HEK293T (cell line): ENCODE measurements at places on chromosomes 5 and 9.

DNA sequence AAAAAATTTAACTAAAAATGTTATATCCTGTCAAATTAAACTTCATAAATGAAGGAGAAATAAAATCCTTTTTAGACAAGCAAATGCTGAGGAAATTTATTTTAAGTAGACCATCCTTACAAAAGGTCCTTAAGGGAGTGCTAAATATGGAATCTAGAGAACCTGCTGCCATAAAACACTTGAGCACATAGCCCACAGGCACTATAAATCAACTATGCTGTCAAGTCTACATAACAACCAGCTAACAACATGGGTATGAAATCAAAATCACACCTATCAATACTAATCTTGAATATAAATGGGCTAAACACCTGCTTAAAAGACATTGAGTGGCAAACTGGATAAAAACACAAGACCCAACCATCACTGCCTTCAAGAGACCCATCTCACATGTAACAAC lies 15.1 kb upstream of the PRSS3 start:
- DNase-seq, result no peak

DNA sequence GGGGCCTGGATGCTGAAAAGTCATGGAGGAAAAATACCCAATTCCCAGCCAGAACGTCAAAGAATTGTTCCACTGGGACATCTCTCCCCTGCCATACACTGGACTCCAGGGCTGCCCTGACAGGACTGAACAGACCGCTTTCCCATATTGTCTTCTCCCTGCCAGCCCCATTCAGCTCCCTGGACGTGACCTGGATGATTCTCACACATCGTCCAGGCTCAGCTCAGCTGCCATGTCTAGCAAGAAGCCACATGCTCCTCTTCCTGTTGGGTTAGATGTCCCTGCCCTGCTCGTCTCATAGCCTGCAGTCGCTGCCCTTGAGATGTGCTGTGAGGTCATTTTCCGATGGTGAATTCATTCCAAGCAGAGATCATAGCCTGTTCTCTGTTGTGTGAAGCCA lies 37.4 kb downstream of the FOXI1 start:
- no peak for DNase-seq

DNA sequence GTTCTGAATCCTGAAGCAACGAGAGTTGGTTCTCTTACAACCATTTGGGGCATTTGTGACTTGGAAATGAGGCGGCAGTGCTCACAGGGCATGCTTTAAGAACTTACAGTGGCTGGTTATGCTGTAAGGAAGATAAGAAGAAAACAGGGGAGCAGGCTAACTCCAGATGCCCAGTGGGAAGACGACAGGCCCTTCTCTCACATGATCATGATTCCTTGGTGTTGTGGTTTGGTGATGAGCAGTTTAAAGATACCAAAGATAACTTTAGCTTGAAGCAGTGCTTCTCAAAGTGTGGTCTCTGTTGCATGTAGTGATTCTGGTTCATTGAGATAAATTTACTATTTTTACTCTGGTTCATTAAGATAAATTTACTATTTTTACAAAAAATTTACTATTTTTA lies 2.6 kb upstream of the HABP4 start:
- no peak for DNase-seq

GRCh38 chr9:113205432-113205831 lies 15.6 kb downstream of the FKBP15 start:
- no peak for DNase-seq

DNA sequence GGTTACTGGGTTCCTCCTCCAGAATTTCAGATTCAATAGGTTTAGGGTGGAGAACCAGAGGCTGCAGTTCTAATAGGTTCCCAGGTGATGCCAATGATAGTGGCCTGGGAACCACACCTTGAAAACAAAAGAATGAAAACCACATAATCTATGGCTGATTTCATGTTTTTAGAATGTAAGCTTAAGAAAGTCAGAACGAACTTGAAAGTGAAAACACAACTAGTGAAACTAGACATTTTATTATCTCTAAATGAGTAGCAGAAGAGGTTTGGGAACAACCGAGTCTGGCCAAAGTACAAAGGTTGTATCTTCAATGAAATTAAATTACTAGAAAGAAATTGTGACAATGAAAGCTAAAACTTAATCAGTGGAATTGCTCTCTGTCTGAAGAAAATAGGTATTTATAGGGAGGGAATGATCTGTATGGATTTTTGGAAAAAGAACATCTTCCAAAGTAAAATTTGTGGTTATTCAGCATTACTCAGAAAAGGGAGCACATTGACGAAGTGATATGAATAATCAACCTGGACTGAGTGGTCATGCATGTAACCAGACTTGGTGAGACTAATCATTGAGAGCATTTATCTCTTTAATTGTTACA lies 24.9 kb upstream of the CEP120 start:
- no peak for DNase-seq

- DNase-seq, result no peak
These were observed 732 bp downstream of the SNAPC3 start for GRCh38 chr9:15423231-15423985.

GRCh38 chr9:7536310-7536939 lies 263.2 kb downstream of the DMAC1 start:
- peak; percentile 50 for DNase-seq

DNA sequence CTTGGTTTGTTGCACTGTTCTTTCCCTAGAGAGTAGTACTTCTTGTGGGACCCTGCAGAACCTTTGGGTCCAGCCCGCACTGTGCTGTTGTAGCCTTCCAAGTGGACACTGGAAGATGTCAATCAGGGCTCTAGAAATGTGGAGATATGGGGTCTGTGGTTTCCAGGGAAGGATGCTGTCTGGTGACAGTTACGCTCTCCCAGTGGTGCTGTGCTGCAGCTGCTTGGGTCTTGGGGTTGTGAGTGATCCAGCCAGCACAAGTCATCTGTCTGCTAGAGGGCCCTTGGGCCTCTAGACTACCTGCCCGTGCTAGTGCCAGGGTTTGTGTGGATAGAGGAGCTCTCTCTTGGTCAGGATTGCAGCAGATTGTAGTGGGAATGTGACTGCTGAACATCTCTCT lies 484.5 kb downstream of the DMAC1 start:
- no peak for DNase-seq

- DNase-seq, result no peak
These were observed 846.6 kb downstream of the NR2F1-AS1 start for GRCh38 chr5:92734211-92734940.

DNA sequence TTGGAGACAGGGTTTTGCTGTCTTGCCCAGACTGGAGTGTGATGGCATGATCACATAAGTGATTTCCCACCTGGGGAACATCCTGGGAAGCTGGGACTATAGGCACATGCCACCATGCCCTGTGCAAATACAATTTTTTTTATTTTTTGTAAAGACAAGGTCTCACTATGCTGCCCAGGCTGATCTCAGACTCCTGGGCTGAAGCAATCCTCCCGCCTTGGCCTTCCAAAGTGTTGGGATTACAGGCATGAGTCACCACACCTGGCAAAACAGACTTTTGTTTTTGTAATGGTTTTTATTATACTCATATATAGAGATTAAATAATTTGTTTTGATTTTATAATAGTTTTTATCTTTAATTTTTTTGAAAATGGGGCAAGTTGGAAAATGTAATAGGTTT lies 14.7 kb downstream of the DNAJC25 start:
- DNase-seq, result no peak

GRCh38 chr5:136028782-136029742 lies at the start of gene TGFBI:
Gene TGFBI, plus strand, starts transcription at chr5:136028988. Its CDS starts 68 bp downstream, at chr5:136029056.
- no peak for DNase-seq

DNA sequence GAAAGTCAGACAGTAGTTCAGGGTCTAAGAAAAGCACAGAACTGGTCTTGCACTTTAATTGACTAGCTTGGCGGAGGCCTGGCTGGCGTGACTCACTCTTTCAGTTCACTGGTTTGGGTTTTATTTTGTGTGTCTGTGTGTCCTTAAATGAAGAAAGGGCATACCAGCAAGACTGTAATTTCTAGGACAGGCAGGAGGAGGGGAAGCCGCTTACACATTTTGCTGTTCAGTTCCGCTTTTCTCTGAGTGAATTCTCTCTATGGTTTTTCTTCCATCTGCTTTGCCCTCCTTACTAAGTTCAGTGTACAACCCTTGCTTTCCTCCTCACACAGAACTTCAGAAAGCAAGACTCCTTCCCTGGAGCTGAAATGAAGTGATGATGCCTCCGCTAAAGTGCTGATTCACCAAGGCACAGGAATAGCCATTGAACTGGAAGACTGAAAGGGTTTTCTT lies 150.8 kb downstream of the MEF2C start:
- no peak for DNase-seq

DNA sequence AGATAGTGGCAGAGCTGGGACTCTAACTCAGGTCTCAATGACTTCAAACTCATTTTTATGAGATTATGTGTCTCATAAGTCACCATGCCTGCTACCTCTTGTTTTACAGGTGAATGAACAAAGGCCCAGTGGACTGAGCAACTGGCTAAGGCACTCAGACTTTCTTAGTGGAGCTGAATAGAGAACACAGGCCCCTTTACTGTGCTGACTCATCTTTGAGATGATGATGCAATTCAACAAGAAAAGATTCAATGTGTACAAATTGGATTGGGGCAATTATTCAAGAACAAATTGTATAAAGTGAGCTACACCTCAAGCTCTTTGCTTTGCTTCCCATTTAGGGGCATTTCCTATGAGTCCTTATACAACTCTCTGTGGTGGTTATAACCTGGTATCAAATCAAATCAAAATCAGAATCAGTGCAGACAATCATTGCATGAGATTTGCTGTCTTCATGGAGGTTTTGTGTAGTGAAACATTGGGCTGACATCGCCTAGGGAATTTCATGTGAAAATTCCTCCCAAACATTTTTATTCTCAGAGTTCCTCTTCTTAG lies 84.3 kb upstream of the PPP2R2B start:
- DNase-seq, result no peak

DNA sequence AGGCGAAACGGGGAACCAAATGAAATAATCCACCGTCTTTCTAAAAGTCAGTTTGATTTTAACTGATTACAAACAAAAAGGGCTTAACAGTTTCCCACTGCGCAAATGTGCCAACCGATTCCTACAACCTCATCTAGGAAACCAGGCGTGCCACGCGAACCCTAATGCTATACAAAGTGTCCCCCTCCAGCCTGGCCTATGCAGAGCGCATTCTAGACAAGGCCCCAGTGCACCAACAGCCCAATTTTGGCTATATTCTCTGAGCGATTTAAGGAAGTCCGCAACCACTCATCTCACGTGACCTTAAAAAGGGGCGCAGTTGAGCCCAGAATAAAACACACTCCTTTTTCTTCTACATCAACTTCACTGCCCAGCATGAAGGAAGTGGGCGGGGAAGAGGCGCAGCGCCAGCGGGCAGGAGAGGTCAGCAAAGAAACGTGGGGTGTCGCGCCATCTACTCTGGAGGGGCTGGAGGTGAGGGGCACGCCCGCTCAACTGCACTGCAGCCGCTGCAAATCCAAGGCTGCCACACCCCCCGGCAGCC lies 779 bp downstream of the FAM13B start:
- DNase-seq, result peak; percentile 9

GRCh38 chr9:111909444-111909843 lies 12.8 kb downstream of the UGCG start:
- DNase-seq, result no peak

- DNase-seq, result no peak
These were observed 42.5 kb upstream of the ABCA1 start for GRCh38 chr9:104970271-104970987.

DNA sequence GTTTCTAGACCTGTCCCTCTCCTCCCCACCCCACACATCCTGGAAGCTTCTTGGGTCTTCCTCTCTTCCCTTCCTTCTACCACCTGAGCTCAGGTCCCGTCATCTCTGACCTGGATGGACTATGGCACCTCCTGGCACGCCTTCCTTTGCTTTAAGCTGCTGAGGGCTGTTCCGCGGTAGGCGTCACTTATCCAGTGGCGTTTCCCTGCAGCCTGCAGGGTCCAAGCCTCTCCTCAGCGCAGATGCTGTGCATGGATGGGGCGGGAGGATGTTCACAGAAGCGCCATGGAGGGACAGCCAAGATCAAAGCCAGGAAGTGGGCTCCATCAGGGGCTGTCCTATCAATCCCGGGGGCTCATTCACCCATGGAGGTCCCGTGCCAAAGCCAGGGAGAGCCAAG lies 23.8 kb upstream of the CNOT6 start:
- no peak for DNase-seq

GRCh38 chr9:126952205-126952977 lies 37.8 kb downstream of the RALGPS1 start:
- DNase-seq, result no peak

- no peak for DNase-seq
These were observed 45.4 kb downstream of the MARCHF11 start for GRCh38 chr5:16134204-16134603.

DNA sequence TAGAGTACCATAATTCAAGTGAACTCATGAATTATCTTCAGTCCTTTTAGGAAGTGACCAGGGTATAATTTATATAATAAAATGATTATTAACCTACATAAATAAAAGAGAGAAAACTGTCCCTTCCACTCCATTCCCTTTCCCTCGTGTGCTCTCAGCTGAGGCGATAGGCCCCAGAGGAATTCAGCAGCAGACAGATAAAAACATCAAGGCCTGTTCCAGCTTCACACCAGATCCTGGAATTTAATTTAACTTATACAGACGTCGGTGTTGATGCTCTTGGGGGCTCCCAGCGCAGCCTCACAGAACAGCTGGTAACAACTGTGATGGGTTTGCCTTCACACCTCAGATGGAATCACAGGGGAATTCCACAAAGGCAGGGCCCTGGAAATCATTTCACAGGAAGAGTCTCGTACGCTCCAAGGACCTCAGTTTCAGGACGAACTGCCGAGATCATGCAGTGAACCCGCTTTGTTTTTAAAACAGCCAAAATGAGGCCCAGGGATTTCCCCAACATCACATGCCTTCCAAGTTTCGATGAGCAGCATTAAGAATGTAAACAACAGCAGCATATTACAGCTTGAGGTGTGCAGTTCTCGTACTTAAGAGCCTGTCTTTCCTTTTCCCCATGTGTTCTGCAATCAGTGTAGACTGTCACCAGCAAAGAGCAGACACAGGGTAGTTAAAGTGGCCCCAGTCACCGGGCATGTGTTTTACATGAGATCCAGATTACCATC lies 73.6 kb upstream of the ALDH1B1 start:
- DNase-seq, result no peak

- DNase-seq, result no peak
These were observed 8.4 kb downstream of the PDCL start for GRCh38 chr9:122819791-122820489.

DNA sequence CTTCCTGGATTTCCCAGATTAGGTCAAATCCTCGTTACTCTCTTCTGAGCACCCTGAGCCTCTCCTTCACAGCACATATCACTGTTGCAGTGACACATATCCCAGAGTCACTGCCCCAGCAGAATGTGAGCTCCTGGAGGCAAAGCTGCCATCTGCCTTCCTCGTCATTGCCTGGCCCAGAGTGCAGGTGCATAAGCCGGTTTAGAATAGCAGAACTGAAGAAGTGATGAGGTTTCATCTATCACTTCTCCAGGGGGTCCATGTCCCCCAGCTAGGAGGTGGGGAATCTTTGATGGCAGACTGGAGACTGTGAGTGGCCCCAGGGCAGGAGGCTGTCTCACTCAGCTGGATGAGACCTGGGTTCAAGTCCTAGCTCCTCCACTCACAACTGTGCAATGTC lies 25.8 kb downstream of the NIPAL4 start:
- no peak for DNase-seq

GRCh38 chr5:139177809-139178588 lies 20.2 kb downstream of the SIL1 start:
- DNase-seq, result no peak

GRCh38 chr5:17260549-17260948 lies 43.1 kb downstream of the BASP1 start:
- no peak for DNase-seq
